Stimulated activated CD4-positive, alpha-beta T cell treated with anti-CD3 and anti-CD28 coated beads, Interleukin-4, amount 100 ng/mL, for 4 hours (primary cell): ENCODE measurements at places on chromosomes 11 and 22.

GRCh38 chr11:112631333-112631732 lies 329.9 kb upstream of the NCAM1 start:
- DNase-seq, result no peak

DNA sequence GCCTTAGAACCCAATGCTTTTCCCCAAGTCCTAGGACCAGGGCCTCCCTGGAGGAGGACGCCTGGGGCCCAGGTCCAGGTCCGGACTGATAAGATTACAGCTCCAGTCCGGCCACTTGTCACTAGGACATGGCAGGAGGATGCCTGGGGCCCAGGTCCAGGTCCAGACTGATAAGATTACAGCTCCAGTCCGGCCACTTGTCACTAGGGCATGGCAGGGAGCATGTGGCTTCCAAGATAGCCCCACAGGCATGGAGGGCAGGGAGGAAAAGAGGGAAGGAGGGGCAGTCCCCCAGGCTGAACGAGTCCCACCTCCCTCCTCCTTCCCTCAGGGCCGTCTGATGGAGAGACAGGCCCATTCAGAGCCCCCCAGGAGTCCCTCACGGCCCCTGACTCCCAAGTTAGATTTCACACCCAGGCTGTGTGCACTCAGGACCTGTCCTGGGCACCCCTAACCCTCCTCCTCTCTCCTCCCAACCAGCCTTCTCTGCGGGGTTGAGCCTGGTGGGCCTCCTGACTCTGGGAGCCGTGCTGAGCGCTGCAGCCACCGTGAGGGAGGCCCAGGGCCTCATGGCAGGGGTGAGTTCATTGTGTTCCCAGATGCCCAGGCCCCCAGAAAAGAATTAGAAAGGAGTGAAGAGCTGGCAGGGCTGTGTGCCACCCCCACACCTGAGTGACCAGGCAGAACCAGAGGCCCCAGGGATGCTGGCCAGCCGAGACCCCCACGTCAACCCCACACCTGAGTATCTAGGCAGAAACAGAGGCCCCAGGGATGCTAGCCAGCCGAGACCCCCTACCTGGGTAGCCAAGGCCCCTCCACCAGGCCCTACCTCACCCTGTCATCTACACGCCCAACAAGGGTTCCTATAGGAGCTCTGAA lies 2.1 kb downstream of the TSPAN32 start:
- no peak for DNase-seq

DNA sequence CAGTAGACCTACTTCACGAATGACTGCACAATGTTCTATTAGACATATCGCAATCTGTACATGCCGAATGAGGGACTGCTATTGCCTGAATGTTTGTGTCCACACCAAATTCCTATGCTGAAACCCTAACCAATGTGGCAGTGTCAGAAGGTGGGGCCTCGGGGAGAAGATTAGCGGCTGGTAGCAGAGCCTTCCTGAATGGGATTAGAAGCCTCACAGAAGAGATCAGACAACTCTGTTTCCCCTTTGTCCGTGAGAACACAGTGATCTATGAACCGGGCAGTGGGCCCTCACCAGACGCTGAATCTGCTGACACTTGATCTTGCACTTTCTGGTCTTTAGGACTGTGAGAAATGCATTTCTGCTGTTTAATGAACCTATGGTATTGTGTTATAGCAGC lies 33.1 kb downstream of the LRFN4 start:
- no peak for DNase-seq

DNA sequence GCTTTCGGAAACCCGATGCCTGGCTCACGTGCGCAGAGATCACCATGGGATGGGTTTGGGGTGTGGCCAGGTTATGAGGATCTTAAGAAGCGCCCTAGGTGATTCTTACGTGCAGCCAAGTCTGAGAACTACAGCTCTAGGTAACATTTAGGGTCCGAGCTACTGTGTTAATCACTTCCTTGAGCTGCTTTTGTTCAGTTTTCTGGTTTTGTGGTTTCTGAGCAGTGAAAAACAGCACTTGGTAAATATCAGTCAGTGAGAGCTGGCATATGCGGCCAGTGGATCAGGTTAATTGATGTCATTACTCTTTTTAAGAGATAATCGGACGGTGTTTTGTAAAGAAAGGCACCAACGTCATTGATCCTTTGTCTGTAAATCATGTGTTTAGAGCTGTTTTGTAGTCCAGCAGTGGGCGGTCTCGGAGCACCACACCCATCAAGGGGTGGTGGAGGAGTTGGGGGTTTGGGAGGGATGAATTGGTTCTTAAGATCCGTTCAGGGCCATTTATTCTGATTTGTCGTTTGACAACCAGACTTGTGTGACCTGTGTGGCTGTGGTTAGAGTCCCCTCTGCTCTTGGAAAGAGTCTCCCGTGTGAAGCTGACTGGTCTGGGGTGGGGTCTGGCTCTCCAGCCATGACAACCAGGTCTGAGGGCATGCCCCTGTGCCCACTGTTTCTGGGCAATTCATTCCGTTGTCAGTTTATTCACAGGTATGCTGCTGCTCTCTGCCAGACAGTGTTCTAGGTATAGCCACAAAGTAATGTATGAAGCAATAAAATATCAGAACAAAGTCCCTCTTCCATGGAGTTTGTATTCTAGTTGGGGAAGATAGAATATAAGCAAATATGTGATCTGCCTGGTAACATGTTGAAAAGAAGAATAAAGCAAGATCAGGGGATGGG lies 61.9 kb upstream of the SORL1-AS1 start:
- no peak for DNase-seq

DNA sequence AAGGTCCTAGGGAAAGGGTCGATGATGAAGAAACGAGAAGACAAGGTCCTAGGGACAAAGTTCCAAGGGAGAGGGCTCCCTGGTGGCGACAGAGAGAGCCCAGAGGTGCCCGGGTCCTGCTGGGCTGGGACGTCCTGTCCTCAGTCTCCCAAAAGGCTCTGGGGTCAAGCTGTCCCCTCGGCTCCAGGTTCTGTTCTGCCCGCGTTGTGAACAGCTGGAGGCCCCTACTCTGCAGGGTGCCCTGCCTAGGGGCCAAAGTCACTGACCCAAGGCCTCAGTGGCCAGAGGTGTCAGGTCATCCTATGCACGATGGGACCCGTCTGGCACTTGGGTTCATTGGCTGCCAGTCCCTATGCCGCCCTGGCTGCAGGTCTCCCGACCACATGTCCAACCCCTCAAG lies 49.9 kb upstream of the SLC22A12 start:
- no peak for DNase-seq

- DNase-seq, result no peak
These were observed 71.4 kb downstream of the GLYATL1 start for GRCh38 chr11:59010708-59011107.

GRCh38 chr11:113496026-113496651 lies 20.9 kb upstream of the DRD2 start:
- no peak for DNase-seq
